ENCODE measurements at places on chromosomes 3 and 15.
A peak's percentile ranks its signal among the peaks of the same experiment; 100 is the strongest.

DNA sequence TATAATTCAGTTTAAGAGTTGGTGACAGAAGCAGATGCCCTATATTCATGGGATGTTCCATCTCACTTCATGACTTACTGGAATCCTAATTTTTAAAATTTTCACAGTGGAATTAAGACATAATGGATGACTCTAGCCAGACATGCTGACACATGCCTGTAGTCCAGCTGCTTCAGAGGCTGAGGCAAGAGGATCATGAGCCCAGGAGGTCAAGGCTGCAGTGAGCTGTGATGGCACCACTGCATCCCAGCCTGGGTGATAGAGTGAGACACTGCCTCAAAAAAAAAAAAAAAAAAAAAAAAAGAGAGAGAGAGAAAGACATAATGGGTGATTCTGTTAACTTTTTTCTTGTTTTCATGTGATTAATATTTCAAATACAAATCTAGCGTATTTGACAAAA, 123.6 kb downstream of the KLHL25 start:
- no peak for DNase-seq

- no peak for DNase-seq
Measured at GRCh38 chr3:186411994-186412393, 50.0 kb upstream of the DGKG start.

DNA sequence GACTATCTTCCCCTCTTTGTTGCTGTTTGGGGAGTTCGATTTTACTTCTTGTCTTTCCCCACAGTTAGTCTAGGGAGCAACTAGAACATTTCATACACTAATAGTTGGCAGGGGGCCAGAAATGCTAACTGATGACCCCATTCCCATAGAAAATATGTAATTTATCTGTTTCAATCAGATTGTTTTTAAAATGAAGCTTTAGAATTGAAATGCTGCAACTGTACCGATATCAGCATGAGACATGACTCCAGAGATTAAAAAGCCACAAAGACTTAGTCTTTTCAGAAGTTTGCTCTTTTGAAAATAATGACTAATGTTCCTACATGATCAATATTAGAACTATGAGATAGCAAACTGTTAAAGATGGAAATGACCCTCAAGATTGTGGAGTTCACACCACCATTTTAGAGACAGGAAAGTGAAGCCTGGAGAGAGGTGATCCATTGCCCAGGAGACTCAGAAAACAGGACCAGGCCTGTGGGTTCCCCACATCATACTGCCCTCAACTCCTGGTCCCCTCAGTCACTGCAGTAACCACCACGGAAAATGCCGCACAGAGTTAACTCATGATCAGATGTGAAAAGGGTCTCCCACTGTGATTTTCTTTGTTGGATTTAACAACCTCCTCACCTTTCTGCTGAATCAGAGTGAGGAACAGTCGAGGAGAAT, 130.3 kb downstream of the CHDH start:
- DNase-seq, result no peak

DNA sequence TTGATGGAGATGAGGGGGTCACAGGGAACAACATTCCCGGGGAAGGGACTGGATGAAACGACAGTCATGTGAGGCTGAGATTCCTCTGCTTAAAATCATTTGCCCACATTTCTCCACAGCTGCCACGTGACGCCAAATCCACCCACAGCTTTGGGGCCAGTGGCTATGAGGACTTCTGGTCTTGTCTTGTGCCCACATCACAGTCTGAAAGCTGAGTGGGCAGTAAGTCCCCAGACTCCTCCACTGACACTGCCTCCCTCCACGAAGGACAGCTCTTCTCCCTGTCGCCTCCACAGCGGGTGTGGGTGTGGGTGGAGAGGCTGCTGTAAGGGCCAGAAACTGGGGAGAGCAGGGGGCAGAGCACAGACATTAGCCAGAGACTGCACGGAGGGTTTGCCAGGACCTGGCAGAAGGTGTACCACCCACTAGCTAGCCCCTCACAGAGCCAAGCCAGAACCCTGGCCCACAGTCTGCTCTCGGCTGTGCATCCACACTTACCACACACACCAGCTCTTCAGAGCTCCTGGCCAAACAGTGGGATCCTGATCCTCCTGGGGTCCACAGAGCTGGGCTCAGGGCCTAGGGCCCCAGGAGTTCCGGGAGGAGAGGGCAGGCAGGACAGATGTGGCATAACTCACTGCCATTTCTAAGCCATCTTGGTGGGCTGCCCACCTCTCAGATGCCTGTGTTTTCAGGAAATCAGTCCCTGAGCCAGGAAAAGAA, 24.2 kb downstream of the RAB6B start:
- no peak for DNase-seq

DNA sequence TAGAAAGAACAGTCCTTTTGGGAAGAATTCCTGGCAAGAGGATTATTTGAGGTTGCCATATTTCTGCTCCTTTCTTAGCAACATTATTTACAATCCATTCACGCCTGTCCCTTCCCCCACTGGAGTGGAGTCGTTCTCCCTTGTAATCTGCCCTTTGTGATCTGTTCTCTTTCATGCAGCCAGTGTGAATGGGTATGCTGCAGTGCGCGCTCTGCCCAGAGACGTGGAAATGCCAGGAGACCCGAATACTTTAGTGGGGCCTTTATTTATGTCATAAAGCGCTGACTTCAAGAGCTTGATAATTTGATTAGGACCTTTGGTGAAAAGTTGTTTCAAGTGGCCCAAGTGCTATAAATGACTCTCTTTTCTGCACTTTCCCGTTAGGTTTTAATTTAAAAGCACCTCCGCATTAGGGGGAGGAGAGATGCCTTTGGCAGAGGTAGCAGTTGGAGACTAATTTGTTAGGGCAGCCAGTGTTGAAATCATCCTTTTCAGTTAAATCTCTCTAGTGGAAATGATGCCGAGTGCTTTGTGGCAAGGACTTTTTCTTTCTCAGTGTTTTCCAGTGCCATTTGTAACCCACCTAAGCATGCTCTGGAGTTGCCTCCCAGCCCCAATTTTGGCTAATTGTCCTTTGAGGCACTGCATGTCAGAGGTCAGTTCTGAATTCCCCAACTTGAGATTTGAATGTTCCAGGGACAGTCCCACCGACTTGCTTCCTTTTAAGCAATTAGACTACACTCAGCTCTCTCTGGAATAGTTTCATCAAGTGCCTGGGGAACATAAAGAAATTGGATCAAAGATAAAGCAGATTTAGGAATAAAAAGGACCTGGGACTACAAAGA, 52.4 kb downstream of the PSMD6 start:
- DNase-seq, result no peak

GRCh38 chr3:82080792-82081191, 319.3 kb upstream of the GBE1 start:
- no peak for DNase-seq

- no peak for DNase-seq
Measured at GRCh38 chr15:96354731-96355567, 24.4 kb downstream of the NR2F2 start.

DNA sequence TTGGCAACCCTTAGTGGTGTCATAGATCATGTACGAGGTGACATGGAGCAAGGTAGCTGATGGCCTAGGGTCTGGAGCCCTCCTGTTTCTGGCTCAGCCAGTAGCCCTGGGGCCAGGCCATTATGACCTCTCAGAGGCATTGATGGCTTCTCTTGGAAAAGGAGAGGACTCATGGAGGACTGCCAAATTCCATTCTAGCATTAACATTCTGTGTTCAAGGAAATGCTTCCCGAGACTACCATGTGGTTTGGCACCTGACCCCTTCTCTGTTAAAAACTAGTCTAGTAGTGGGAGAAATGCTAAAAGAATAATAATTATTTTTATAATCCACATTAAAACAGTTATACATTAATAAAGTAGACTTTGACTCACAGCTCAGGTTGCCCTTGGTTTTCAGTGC, 40.2 kb upstream of the ADAMTSL3 start:
- no peak for DNase-seq

GRCh38 chr3:64224826-64225610, at the start of gene PRICKLE2:
TSS of gene PRICKLE2 (minus strand) at chr3:64225466. CDS start at chr3:64198927, 26,539 bp downstream.
- peak; percentile 47 for DNase-seq

GRCh38 chr3:168081171-168081771, 14.5 kb downstream of the GOLIM4 start:
- DNase-seq, result no peak

DNA sequence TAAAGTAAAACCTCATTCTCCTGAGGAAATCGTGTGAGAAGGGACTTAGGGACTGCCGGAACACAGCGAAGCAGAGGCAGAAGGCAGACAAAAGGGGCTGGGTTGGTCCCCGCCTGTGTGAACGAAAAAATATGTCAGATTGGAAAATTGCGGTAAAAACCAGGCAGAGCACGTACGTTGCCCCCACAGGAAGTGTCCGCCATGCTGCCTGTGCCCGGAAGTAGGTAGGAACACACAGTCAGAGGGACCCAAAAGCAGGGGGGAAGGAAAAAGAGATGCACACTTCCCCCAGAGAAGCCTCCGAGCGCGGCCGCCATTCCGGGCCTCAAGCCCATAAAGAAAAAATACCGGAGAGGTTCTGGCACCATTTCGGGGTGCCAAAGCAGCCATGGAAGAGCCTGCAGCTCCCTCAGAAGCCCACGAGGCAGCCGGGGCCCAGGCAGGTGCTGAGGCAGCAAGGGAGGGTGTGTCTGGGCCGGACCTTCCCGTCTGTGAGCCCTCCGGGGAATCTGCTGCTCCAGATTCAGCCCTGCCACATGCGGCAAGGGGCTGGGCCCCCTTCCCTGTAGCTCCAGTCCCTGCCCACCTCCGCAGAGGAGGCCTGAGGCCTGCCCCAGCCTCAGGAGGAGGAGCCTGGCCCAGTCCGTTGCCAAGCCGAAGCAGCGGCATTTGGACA, at the start of gene MKRN3:
Gene MKRN3, plus strand, starts transcription at position 280 of the 676 bp plus-strand sequence. Its CDS starts 109 bp downstream, at position 389.
- DNase-seq, result no peak

- no peak for DNase-seq
Measured at GRCh38 chr3:66615643-66616301, 115.0 kb upstream of the LRIG1 start.

GRCh38 chr3:99066863-99067262, 165.4 kb upstream of the DCBLD2 start:
- DNase-seq, result no peak

DNA sequence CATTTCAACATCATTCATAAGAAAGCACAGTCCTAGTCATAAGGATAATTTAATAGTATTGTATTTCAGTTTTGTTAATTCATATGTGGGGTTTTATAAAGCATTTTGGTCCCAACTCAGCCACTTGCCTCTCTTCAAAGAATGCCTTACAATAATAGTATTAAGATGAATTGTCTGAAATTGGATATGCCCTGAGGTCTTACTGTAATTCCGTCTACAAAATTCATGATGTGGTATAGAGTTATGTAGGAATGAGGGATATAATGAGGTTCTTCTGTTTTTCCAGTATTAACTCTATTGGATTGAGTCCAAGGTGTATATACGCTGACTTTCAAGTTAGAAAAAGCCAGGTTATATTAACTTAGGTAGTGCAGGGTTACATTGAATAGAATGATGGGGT, 177.0 kb downstream of the GOLIM4 start:
- DNase-seq, result no peak

DNA sequence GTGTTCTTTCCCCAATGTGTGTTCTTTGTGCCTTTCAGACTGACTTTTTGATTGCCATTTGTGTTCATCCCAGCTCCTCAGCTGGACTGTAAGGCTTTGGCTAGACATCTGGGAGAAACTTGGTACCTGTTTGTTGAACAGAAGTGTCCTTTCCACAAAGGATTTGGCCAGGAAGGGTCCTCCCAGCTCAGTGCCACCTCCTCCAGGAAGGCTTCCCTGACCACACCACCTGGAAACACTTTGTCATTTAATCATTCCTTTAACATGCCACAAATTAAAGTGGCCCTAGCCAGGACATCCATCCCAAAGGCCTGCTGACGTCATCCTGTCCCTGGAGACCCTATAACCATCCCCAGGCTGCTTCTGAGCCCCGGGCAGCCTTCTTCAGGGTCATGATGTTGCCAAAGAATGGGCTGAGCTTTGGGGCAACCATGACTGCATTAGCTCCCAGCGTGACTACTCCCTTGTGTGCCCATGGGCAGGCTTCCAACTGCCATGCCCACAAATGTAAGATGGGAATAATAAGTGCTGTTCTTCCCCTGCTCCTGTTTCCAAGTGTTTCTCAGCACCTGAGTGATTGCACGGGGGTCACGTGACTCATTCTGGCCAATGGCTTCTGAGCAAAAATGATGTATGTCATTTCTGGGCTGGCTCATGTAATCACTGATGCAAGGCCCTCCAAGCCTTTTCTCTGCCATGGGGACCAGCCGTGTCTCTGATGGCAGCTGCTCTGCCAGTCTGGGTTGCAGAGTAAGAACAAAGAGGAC, 112.5 kb upstream of the SMAD3 start:
- no peak for DNase-seq

DNA sequence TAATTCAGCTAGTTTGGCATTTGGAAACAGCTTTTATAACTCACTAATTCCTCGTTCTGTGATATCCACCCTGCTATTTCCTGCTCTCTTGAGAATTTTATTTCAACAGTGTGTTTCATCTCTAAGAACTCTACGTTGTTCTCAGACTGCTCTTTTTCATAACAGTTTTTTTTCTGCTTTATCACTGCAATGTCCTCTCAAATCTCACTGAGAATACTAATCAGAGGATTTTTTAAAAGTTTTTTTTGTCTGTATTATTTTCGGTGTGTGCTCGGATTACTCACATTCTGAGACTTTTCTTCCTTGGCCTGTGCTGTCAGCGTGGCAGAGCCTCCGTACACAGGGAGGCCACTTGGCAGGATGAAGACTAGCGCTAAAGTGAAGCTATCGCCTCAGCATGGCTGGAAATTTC, 59.4 kb upstream of the NEO1 start:
- no peak for DNase-seq

- DNase-seq, result no peak
Measured at GRCh38 chr3:62559831-62560445, 186.6 kb upstream of the FEZF2 start.

GRCh38 chr3:50587806-50588758, 18.8 kb downstream of the HEMK1 start:
- DNase-seq, result peak; percentile 40

DNA sequence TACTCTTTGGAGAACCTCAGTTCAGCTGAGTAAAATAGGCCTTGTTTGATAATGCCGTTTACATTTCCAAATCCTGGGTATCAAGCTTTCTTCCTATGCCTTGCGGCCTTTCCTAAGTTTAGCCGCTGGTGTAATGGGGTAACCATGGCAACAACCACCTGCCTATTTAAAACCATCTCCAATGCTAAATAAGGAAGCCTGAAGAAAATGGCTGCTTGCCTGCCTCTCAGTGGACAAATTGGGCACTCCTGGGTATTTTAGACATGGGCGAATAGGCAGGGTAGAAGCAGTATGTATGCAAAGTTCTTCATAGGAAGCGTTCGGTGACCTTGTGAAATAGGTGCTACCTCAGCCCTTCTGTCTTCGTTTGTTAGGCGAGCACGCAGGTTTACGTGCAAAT, 122.7 kb downstream of the DGKG start:
- no peak for DNase-seq

DNA sequence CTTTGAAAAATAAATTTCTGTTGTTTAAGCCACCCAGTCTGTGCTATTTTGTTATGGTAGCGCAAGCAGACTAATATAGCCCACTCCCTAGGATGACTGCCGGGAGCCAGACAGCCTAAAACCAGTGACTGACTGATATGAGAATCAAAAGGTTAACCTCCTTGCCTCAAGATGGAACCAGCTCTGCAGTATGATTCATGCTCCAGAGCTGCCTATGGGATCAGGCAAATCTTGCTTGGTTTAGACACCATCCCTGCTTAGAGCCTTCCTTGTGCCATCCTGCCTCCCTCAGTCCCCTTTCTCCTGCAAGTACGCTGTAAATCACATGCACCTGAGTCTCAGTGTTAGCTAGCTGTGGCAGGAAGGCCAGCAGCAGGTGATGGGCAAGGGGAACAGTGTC, 39.3 kb downstream of the TRANK1 start:
- DNase-seq, result no peak
